ENCODE measurements at places on chromosomes 2 and 18. TPM values are rescaled to one million over a fixed set of nuclear protein-coding genes. Genes with fewer than 3 reads are reported as not detected.

DNA sequence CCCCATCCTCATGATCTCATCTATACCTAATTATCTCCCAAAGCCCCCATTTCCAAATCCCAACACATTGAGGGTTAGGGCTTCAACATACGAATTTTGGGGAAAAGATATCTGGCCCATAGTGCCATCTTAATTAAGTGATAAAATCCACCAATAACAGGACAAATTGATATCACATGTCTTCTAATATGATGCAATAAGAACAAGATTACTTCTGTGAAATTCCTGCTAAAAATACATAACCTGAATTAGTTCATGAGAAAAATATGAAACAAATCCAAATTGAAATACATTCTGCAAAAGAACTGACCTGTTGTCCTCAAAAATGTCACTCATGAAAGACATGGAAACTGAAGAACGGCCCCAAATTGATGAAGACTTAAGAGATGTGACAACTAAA is 28.8 kb downstream of the FOXI3 start:
- no peaks in the 10 kb centered on the region for H3K36me3 ChIP-seq
- no peaks in the 10 kb centered on the region for H3K27me3 ChIP-seq
- no peaks in the 10 kb centered on the region for H3K4me1 ChIP-seq
- no peak overlapping the region for H3K27ac ChIP-seq
- DNase-seq = no peak

DNA sequence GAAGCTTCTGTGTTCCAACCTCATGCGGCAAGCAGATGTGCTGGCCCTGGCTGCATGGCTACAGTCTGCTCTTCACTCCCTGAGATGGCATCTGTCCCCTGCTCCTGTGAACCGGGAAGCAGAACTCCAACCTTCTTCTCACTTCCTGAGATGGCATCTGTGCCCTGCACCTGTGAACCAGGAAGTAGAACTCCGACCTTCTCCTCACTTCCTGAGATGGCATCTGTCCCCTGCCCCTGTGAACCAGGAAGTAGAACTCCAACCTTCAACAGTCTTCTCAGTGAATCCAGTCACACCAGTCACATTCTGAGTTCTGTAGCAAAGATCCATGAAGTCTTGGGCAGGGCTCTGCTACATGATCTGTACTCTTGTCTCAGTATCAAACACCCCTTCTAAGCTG is 887.2 kb upstream of the KLHL29 start:
- no peaks in the 10 kb centered on the region for H3K36me3 ChIP-seq
- H3K27me3 ChIP-seq = no peaks in the 10 kb centered on the region
- H3K27ac ChIP-seq = no peak overlapping the region
- H3K4me1 ChIP-seq = no peaks in the 10 kb centered on the region

DNA sequence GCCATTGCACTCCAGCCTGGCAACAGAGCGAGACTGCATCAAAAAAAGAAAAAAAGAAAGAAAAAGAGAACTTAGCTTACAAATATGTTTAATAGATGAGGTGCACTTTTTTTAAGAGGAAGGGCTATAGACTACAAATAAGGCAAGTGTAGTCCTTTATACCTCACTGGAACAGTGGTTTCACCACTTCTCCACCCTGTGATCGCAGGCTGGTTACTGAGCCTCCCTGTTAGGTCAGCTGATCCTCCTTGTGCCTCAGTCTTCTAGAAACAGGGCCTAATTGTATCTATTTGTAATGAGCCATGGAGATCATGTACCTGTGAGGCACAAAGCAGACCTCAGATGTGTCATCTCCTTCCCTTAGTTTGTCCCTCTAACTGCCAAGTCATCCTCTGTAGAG is 4.5 kb downstream of the CXCR2 start:
- peaks cover 19% of the 10 kb centered on the region for H3K4me1 ChIP-seq
- H3K27me3 ChIP-seq = no peaks in the 10 kb centered on the region
- no peak overlapping the region for H3K4me3 ChIP-seq
- H3K27ac ChIP-seq = no peak overlapping the region

Gene ST6GAL2
- total RNA-seq = 2.9 TPM

GRCh38 chr2:172893671-172894070 is 158.0 kb downstream of the RAPGEF4 start:
- no peak overlapping the region for H3K4me3 ChIP-seq
- H3K4me1 ChIP-seq = peaks cover 7% of the 10 kb centered on the region
- H3K27ac ChIP-seq = no peak overlapping the region

Gene HOXD3
- total RNA-seq = 11.8 TPM

- DNase-seq = no peak
- H3K36me3 ChIP-seq = no peaks in the 10 kb centered on the region
- peaks cover 13% of the 10 kb centered on the region for H3K4me1 ChIP-seq
- no peaks in the 10 kb centered on the region for H3K27me3 ChIP-seq
- no peak overlapping the region for H3K27ac ChIP-seq
Measured at GRCh38 chr18:58196164-58196563, 152.1 kb downstream of the NEDD4L start.

Gene TSGA10
- 3.7 TPM for total RNA-seq

DNA sequence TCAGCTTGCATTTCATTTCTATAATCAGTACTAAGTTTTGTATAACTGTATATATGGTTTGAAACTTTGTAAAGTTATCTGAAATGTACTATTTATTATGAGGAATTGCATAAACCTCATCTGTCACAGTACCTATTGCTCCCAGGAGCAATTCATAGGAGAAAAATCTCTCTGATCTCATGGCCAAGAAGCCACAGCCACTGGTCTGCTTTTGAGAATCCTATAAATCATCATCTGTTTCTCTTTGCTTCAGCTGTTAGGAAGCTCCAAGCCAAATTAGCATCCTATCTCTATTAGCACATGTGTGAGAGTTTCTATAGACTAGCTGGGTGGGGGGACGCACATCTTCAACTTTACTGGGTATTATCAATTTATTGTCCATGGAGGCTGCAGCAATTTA is 210.3 kb downstream of the CYP26B1 start:
- no peaks in the 10 kb centered on the region for H3K36me3 ChIP-seq
- no peak for DNase-seq
- H3K27me3 ChIP-seq = no peaks in the 10 kb centered on the region
- no peak overlapping the region for H3K4me3 ChIP-seq
- no peak overlapping the region for H3K27ac ChIP-seq
- peaks cover 44% of the 10 kb centered on the region for H3K4me1 ChIP-seq

- H3K27ac ChIP-seq = no peak overlapping the region
- no peak overlapping the region for H3K4me3 ChIP-seq
- no peak for DNase-seq
- no peaks in the 10 kb centered on the region for H3K36me3 ChIP-seq
- H3K4me1 ChIP-seq = no peaks in the 10 kb centered on the region
- H3K27me3 ChIP-seq = no peaks in the 10 kb centered on the region
Measured at GRCh38 chr2:72765997-72766609, 59.7 kb downstream of the EXOC6B start.

GRCh38 chr18:45085916-45086624 is 405.4 kb downstream of the SETBP1 start:
- H3K4me1 ChIP-seq = no peaks in the 10 kb centered on the region
- H3K27me3 ChIP-seq = no peaks in the 10 kb centered on the region
- DNase-seq = no peak
- no peak overlapping the region for H3K4me3 ChIP-seq

GRCh38 chr2:231727621-231728020 is 19.3 kb downstream of the PTMA start:
- no peak for DNase-seq
- no peaks in the 10 kb centered on the region for H3K27me3 ChIP-seq
- H3K27ac ChIP-seq = no peak overlapping the region
- no peaks in the 10 kb centered on the region for H3K4me1 ChIP-seq

GRCh38 chr2:434625-435024 is 146.7 kb upstream of the ALKAL2 start:
- no peaks in the 10 kb centered on the region for H3K4me1 ChIP-seq
- no peak for DNase-seq
- H3K36me3 ChIP-seq = no peaks in the 10 kb centered on the region
- H3K27me3 ChIP-seq = no peaks in the 10 kb centered on the region
- no peak overlapping the region for H3K4me3 ChIP-seq
